Tongue (tissue), 3 donors: ENCODE measurements at places on chromosomes 2 and 18. TPM values are rescaled to one million over a fixed set of nuclear protein-coding genes. Genes with fewer than 3 reads are reported as not detected.
A peak's percentile ranks its signal among the peaks of the same experiment; 100 is the strongest.

The LRRC30 gene
- 2.7 TPM for total RNA-seq

DNA sequence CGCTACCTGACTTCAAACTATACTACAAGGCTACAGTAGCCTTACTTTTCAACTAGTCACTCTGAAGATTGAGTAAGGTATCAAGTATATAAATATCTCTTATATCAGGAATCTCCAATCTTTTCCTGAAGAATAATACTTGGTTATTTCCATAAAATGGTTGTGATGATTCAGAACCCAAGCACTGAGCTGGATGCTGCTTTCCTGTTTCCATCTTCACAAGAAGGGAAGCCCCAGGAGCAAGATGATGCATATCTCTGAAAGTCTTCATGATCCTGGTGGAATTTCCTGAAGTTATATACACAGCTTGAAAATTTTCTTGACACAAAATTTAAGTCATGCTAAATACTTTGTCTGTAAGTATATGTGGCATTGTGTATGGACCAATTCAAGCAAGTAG lies 243.9 kb upstream of the TANK start:
- DNase-seq: no peak

The EN1 gene
- total RNA-seq: 0.41 TPM

DNA sequence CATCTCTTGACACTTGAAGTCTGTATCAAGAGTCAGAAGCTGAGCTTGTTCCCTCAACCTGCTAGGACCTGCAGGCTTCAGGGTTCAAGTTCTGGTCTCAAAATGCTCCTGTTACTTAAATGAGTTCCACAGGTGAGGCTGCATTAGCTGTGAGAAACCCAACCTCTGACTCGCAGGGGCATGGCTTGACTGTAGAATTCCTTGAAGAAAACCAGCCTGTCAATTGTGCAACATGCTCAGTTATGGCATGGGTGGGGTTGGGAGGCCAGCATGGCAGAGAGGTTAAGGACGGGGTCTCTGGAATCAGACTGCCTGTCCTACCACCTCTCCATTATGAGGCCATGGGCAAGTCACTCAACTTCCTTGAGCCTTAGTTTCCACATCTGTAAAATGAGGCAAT lies 235.8 kb downstream of the EN1 start:
- DNase-seq: no peak

DNA sequence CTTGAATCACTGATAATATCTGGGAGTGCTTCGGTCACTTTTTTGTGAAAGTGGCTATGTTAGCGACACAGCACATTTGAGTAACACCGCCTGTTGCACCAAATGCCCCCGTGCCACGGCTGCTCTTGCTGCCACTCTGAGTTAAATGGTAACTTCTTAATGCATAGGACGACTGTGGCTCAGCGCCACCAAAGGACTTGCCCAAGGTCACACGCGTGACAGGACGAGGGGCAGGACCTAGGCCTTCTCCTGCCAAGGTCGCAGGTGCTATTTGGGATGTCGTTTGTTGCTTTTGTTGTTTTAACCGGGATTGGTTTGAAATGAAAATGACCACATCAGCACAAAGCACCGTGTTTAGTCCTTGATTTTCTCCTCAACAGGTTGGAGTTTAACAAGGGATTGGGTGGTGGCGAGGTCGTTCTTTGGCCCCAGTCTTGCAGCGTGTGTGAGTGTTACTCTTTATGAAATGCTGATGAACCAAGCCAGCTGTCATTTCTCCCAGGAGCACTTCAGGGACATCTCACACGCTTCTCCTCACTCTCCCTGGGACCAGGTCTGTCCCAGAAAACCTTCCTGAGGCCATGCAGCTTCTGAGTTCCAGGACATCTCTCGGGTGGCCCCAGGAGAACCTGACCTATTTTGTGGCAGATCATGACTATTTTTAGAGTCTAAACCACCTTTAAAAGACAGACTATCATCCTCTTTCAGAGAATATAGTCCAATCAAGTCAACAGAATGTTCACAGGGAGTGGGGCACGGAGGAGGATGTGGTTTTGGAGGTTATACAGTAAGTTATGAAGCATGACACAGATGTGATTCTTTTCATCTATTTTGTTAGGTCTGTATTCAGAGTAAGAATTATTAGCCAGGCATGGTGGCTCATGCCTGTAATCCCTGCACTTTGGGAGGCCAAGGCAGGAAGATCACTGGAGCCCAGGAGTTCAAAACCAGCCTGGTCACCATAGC lies 49.9 kb downstream of the MTCL1 start:
- DNase-seq: no peak

DNA sequence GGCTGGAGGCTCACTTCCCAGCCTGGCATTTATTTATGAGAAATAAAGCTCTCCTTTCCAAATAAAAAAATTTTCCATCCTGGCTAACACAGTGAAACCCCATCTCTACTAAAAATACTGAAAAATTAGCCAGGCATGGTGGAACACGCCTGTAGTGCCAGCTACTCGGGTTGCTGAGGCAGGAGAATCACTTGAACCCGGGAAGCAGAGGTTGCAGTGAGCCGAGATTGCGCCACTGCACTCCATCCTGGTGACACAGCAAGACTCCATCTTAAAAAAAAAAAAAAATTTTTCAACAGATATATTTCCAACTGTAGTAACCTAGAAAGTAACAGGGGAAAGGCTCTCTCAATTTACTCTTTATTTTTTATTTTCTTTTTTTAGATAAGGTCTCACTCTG lies 6.1 kb upstream of the PCBP1 start:
- DNase-seq: no peak

GRCh38 chr2:46114996-46115395 lies 182.2 kb upstream of the EPAS1 start:
- no peak for DNase-seq

DNA sequence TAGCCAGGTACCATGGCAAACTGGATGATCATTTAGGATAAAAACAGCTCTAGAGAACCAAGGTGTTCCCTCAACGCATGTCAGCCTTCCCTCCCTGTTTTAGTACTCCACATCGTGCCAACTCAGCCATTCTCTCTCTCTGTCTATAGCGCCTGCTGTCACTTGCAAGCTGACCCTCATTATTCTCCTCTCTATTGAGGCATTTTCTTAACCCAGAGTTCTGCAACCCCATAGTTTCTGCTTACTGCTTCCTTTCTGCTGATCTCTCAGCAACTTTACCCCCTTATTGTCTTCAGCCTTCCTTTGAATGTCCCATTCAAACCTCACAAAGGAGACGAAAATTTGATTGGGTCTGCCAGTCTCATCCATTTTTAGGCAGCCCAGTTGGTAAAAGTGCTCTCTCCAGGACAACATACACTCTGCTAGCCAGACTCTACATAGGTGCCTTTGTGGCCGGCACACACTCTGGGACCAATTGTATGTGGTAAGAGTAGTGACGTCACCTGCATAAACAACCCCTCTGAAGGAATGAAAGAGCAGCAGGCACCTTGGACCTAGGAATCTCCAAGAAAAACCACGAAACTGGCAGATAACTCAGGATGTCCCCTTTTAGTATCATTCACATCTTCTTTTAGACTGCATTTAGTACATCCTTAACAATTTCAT lies 367.2 kb upstream of the KCNH7 start:
- no peak for DNase-seq

The BCL11A gene
- 19.9 TPM for total RNA-seq

DNA sequence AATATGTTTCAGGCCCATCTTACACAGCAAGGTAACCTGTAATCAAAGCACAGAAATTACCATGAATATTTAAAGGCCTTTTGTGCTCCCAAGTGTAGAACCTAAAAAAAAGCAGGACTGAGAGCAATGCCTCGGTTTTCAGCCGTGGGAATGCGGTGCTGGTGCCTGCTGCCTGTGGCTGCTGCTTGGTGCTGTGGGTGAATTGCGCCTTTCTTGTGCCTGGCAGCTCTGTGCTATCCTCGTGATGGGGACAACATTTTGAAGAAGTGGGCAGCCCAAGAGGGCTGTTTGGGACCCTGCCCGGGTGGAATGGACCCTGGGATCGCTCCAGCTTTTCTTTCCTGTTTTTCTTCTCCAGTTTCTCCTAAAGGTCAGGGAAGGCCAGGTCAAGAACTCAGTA lies 91.2 kb downstream of the ASAP2 start:
- DNase-seq: no peak

The GAL3ST2 gene
- not detected for total RNA-seq

DNA sequence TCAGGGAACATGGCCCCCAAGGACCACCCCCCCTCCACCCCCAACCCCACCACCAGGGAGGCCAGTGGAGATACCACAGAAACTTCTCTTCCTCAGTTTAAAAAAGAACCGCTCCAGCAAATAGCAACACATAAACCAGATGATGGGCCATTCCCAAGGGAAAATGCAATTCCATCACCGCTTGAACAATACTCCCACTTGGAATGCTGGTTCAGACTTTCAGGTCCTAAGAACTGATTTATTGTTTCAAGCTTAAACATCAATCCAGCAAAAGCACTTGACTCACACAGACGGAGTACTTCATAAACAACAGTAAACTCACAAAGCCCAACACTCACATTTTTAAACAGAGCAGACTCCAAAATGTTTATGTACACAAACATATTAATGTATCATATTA lies 6.9 kb downstream of the HDAC4 start:
- peak; percentile 39 for DNase-seq
